HT1080 (cell line): ENCODE measurements at places on chromosomes 5 and 9.

- no peak for DNase-seq
Measured at GRCh38 chr9:116777116-116777515, 90.0 kb downstream of the TRIM32 start.

- peak; percentile 34 for DNase-seq
Measured at GRCh38 chr9:136799854-136800657, 3.9 kb downstream of the CCDC183 start.

DNA sequence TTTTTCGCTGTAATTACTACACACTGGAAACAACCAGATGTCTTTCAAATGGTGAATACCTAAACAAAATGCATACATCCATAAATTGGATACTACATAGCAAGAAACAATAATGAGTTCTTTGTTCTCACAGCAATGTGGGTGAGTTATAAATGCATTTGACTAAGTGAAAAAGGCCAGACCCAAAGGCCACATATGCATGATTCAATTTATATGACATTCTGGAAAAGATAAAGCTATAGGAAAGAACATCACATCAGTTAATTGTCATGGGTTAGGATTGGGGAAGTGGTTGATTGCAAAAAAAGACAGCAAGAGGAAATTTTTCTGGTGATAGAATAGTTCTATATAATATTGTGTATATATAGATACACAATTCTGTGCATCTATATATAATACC is 198.9 kb downstream of the CYLC2 start:
- DNase-seq: no peak

DNA sequence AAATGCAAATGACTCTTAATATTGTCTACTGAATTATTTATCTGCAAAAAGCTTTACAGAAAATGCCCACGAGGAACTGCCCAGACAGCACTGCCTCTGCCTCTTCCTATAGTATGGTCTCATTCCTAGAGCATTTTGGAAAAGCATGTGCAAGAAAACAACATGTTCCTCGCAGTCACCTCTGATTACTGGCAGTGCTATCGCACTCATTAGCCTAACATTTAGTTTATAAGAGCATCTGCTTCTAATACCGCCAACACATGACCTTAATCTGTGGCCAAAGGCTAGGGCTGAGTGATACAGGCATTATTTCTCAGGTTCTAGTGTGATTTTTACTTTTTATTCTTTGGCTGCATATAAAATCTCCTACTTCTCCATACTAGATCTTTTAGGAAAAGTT is 259.2 kb downstream of the FBXL17 start:
- no peak for DNase-seq

GRCh38 chr9:98625728-98626127 is 83.0 kb downstream of the GABBR2 start:
- no peak for DNase-seq

DNA sequence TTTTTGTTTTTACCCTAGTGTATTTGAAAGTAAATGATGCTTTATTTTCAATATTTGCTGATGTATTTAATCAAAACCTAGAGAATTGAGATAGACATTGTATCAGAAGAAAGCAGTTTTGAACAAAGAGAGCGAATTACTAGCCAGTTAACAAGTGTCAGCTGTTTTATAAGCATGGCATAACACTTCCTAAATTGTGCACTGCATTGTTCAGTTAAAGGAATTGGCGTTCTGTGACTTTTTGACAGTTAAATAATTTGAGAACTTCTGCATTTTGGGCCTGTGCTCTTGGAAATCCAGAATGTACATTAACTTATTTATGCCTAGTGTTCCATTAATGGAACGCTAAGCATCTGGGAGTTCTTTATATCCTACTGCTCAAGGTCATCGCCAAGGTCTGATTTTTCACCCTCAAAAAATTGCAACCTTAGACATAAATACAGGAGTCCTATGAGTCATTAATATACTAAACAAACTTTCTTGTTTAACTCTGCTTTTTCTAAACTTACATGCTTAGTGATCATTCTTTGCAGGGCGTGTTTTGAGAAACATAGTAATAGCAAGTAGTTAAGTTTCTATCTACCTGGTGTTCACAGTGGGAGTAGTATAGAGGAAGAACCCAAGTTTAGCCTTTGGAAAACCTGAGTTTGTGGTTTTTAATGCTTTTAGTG is 31.1 kb downstream of the RASA1 start:
- DNase-seq: no peak

DNA sequence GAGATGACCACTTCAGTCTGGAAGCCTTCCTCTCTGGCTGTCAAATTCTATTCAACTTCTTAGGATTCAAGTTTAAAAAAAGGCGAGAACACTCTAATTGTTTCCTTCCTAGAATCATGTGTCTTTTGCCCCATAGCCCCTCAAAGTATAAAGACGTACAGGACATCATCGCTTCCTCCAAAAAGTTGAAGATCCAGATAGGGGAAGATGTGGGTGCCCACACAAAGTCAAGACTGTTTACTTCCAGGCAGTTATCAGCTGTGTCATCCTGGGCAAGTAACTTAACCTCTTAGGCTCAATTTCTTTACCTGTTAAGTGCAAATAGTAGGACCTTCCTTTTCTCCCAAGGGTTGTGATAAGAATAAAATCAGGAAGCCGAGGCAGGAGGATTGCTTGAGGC is 40.1 kb downstream of the PPARGC1B start:
- DNase-seq: no peak

DNA sequence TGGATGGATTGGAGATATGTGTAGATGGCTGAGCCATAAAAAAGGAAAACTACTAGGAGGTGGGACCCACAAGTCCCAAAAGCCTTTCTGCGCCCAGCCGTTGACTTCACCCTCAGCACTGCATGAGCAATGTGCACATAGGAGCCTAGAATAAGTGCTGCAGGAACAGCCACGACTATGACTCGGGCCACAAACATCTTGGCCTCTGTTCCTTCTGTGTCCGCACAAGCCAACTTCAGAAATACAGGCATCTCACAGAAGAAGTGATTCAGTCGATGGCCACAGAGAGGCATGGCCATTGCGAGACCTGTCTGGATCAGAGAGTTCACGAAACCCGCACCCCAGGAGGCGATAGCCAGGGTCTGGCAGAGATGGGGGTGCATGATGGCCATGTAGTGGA is 587 bp downstream of the OR2Y1 start:
- DNase-seq: no peak

- no peak for DNase-seq
Measured at GRCh38 chr5:64312491-64312890, 146.8 kb downstream of the RNF180 start.

- no peak for DNase-seq
Measured at GRCh38 chr9:91155746-91156376, 205.9 kb downstream of the AUH start.

DNA sequence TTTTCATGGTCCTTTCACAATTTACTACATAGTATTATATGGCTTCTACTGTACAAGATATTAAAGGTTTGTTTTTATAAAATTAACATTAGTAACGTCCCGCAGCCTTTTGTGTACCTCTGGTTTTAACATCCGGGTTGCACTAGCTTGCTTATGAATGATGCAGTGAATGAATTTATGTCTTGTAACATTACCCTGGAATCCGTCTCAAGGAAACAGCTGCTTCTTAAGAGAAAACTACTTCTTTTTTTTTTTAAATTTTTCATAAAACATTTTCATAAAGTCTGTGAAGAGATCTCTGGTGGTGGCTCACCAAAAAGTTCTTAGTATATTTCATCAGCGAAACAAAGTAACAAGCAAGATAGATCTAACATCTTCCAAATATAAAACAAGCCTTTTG is 23.6 kb downstream of the MARCHF3 start:
- DNase-seq: no peak

DNA sequence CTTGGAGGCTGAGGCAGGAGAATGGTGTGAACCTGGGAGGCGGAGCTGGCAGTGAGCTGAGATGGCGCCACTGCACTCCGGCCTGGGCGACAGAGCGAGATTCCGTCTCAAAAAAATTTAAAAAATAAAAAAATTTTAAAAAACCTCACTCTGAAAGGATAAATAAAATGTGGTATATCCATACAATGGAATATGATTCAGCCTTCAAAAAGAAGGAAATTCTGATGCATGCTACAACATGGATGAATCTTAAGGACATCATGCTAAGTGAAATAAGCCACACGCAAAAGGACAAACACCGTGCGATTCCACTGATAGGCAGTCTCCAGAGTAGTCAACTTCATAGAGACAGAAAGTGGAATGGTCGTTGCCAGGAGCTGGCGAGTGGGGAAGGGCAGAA is 8.4 kb downstream of the DBN1 start:
- no peak for DNase-seq

GRCh38 chr9:74953235-74953751 is 581 bp upstream of the C9orf40 start:
- DNase-seq: no peak

GRCh38 chr5:56838409-56839039 is 23.2 kb downstream of the MAP3K1 start:
- peak; percentile 65 for DNase-seq

DNA sequence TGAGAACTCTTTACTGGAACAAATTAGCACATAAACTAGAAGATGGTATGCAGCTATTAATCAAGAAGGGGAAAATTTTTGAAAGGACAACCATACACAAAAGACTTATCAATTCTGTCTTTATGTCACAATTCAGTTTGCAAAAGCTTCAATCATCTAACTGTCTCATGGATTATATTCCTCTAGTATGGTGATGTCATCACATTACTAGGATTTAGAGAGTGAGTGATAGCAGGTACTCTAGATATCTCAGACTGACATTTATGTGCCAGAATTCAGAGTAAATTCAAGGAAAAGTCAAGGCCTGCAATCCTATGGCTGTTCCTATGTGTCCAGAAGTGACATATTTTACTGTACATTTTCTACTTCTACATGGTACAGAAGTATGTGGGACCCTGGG is 318.9 kb upstream of the GRAMD2B start:
- DNase-seq: no peak

DNA sequence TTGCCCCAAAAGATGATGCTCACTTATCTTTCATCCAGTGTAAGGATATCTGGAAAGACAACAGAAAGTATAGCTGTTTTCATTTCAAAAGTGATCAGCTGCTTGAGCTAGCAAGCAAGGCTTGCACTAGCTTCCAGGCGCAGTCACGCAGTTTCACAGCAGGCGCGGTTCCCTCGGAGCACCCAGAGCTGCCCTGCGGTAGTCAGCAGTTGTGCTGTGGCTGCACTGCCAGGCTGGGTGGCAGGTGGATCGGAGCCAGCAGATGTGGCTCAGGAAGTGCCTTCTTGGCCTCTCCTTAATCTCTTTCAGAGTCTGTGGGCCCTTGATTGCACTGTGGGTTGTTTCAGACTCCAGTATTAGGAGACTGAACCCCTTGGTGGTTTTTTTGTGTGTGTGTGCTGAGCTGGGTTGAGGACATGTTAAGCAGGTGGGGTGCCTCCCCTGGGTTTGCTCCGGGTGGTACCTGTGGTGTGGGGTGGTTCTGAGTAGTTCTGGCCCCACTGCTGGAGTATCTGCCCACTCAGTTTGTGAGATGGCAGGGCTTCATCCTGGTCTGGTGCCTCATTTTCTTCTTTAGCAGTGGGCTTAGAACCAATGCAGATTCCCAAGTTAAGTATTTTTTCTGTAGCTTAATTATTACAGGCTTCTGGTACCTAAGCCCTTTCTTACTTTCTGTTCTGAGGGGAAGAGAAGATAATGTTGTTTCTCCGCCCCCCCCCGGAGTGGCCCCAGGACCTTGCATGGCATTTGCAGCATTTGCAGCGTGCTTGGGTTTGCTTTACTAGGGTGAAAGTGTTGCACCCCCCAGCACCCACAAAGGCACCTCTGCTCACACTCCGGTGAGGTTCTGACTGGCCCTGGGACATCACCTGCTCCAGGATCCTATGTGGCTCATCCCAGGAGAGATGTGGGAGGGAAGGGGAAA is 16.4 kb downstream of the TENT4A start:
- no peak for DNase-seq

- DNase-seq: no peak
Measured at GRCh38 chr9:99210572-99210971, 11.2 kb downstream of the ALG2 start.

GRCh38 chr9:18996211-18996610 is 36.8 kb downstream of the SAXO1 start:
- DNase-seq: no peak

DNA sequence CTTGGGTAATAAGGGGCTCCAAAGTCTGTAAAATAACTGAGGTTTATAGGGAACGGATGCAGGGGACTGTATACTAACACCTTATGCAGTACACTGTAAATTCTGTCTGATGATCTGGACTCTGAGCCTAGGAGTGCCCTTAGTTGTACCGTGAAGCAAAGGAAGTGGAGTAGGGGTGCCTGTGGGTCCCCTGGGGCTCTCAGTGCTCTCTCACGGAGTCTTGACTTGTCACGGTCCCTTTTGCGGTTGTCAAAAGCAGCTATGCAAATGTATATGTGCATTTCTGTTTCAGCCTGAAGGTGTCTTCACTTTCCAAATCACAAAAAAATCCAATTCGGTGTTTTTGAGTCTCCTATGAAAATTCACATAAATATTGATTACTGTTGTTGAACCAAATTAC is 17.8 kb downstream of the DMRT1 start:
- no peak for DNase-seq

DNA sequence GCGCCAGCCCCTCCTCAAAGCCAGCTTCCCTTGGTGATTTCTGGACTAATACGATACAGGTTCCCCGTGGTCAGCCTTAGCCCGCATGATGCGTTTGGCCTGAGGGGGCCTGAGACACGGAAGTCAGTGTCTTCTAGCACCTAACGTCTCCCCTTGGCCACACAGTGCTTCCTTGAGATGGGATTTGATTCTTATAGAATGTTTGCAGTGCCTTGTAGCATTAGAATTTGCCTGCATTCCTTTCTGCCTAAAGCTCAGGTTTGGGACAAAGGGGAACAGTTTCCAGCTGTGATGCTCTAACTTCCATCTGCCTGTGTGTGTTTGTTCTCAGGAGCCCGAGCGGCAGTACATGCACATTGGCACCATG is 34.4 kb downstream of the CFAP90 start:
- DNase-seq: no peak
